ENCODE measurements at places on chromosomes 6 and 20.

- DNase-seq = no peak
Observed at GRCh38 chr6:163756079-163756478, 341.6 kb downstream of the QKI start.

GRCh38 chr6:170056278-170056711 is 234.6 kb downstream of the DLL1 start:
- DNase-seq = no peak

- DNase-seq = no peak
Observed at GRCh38 chr6:81772741-81773140, 20.3 kb upstream of the TENT5A start.

- DNase-seq = no peak
Observed at GRCh38 chr20:63163596-63164483, 52.1 kb downstream of the YTHDF1 start.

DNA sequence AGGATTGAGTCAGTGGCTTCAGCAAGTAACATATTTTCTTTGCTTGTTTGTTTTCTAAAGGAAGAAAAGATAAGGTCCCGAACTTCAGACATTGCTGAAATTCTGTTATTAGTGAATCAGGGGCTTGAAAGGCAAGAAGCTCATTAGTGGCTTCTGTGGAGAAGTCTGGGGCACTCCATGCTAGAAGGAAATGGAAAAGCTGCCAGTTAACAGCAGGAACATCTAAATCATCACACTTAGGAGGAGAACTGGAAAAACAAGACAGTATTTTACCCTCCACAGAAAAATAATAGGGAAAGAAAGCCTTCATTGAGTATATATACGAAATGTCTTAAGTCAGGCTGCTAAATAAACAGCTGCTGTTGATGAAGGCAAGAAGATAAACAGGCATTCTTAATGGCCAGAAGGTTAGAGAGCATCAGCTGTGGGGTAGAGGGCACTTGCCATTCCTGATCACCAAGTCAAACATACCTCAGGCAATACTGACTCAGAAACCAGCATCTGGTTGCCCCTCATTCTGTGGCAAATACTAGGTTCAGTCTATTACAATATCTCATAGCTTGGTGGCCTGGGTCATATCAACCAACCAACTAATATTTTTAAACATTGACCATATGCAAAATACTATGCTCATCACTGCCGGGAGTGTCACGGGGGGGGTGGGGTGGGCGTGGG is 143.2 kb upstream of the TENT5A start:
- no peak for DNase-seq

GRCh38 chr6:36326356-36326995 is 10.2 kb downstream of the BNIP5 start:
- DNase-seq = no peak

DNA sequence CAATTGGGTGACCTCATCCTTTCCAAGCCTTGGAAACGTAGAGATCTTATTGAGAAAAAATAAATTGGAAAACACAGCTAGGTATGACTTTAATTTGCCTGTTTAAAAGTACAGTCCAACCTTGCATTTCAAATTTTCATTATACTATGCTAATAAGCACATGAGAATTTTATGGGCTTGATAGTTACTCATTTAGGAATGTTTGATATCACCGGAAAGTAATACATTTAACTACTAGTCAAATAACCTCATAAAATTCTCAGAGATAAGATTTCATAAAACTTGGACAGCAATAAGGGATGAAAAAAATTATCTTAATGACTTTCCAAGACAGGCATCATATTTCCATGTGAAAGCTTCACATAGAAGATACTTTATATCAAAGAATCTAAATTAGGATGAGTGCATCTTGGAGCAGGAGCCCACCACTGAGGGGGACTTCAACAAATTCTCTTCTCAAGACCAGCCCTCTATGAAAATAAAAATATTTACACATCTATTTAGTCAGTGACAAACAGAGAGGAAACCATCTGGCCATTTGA is 236.3 kb downstream of the EPHA7 start:
- DNase-seq = no peak

DNA sequence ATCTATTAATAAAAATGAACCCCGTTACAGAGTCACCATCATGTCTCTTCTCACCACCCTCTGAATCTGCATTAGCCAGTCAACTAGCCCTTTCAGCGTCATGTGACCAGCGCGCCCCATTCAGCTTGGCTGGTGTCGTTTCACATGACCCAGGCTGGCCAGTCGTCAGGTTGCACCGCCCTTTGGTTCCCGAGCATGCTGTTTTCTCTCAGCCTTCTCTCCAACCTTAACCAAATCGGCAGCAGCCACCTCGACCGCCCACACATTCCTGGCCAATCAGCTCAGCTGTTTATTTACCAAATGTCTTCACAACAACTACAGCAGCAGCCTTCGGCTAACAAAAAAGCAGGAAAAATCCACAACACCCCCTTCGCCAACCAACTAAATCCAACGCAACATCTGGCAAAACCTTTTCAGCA is 5.6 kb downstream of the SRSF3 start:
- no peak for DNase-seq

- DNase-seq = no peak
Observed at GRCh38 chr6:33589731-33590530, 9.9 kb upstream of the BAK1 start.

DNA sequence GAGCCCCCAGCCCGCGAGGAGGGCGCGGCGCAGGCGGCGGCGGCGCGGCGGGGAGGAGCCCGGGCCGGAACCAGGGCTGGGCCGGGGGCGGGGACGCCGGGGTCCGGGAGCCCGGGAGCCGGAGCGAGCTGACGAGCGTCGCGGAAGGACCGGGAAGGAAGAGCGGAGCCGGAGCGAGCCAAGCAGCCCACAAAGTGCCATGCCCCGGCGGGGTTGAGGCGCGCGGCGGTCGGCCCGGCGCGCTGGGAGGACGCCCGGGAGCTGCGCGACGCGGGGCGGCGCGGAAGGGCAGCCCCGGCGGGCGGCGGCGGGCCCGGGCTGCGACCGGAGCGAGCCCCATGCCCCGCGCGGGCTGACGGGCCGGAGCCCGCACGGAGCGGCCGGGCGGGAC is 289 bp downstream of the FOXP4 start:
- no peak for DNase-seq

DNA sequence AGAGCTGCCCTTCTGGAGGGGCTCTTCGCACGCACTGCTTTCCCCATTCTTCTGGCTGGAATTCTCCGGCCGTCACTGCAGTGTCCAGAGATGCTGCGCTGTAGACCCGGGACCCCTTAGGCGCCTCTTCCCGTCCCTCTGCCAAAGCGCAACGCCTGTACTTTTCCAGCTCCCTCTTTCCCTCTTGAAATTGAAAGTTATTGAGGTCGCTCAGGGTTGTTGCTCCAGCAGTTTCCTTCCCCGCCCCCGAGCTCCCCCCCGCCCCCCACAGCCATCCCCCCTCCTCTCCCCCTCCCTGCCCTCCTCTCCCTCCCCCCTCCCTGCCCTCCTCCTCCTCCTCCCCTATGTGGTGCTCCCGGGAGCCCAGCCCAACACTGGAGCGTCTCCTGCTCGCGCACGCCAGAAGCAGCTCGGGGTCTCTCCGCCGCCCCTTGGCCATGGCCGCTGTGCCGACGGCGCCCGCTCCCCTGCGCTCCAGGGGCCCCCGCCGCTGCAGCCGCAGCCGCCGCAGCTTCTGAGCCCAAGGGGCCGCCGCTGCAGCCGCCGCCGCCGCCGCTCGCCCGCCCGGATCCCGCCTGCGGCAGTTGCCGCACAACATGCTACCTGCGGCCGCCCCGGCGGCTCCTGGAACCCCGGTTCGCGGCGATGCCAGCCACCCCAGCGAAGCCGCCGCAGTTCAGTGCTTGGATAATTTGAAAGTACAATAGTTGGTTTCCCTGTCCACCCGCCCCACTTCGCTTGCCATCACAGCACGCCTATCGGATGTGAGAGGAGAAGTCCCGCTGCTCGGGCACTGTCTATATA is at the start of gene RSPO3:
Gene RSPO3, plus strand, starts transcription at position 374 of the 804 bp plus-strand sequence. CDS start 522 bp downstream, outside the sequence.
- DNase-seq = no peak

DNA sequence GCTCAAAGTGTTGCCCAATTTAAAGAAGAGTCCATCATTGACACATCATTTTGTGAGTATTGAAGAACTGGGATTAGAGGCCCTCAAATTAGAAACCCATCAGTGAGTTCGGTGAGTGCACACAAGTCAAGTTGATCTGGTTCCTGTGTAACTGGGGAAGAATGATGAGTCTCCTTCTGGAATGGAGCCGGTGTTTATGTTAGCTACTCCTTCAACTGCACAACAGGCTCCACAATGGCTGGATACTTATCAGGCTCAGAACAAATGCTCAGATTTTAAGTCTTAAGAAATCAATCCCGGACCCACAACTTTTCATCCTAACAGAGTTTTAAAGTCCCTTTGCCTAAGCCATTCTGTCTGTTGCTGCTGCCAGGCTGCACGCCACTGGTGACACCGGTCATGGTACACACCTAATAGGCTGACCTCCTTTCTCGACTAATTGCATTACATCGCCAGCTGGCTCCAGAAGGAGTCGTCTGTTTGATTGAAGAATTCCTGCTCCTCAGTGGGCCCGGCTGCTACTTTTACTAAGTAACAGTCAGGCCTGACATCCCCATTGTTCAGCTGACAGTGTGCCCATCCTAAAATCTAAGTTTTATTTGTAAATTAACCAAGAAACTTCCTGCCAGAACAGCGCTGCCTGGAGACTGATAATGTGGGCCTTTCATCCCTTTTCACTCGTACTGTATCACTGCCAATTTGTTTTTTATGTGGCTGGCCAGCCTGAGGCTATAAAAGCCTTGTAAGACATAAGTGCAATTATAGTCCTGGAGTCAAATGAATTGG is 130.4 kb downstream of the INSM1 start:
- DNase-seq = no peak

- DNase-seq = no peak
Observed at GRCh38 chr20:47964149-47964548, 178.9 kb upstream of the SULF2 start.

GRCh38 chr6:150592377-150592995 is 7.2 kb upstream of the PLEKHG1 start:
- no peak for DNase-seq

GRCh38 chr6:79671600-79672266 is 40.6 kb downstream of the SH3BGRL2 start:
- no peak for DNase-seq

GRCh38 chr6:22545051-22545450 is 24.3 kb upstream of the HDGFL1 start:
- DNase-seq = no peak

DNA sequence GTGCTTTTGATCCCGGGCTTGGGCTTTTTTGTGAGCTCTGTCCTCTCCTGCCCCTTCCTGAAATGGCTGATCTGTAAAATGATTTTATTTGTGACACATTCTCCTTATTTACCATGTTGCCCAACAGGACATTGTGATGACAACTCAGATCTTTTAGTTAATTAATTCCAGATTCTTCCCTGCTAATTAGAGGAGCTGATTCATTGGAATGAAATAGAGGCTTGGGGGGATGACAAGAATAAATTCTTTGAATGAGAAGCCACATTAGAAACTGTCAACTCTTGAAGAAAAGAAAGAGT is 26.1 kb upstream of the GABRR1 start:
- no peak for DNase-seq

DNA sequence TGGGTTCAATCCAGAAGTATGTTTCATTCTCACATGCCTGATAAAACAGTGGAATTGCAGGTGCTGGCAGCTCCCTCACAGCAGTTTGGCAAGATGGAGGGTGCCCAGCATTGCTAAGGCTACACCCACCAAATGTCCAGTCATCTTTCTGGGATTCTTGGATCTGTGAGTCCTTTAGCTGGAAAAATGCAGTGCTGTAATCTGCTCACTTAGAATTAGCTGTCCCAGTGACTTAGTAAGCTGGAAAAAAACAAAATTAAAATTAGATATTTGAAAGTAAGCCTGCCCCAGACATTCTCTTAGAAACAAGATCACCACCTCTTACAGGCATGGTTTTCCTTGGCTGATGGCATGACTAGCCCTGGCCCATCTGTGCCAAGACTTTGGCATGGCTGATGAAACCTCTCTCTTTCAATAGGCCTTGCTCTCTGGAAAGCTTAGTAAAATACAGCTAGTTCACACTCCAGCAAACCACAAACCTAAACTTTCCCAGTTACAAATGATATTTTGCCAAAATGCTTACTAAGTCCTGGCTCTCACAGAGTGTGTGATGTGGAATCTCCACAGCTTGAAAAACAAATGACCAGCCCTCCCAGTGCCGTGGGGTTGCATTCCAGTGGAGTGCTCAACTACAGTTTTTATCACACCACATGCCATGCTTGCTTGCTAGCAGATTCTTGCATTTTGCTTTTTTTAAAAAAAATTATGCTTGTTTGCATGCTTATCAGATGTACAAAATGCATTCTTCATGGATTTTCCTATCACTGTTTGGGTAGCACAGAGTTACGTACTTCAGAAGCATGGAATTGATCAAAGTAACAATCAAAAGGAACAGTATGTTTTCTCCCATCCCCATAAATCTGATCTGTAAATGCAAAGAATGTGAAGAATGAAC is 261.5 kb downstream of the EYA4 start:
- DNase-seq = no peak

- peak; percentile 95 for DNase-seq
Observed at GRCh38 chr20:51456511-51457509, 85.7 kb downstream of the NFATC2 start.

DNA sequence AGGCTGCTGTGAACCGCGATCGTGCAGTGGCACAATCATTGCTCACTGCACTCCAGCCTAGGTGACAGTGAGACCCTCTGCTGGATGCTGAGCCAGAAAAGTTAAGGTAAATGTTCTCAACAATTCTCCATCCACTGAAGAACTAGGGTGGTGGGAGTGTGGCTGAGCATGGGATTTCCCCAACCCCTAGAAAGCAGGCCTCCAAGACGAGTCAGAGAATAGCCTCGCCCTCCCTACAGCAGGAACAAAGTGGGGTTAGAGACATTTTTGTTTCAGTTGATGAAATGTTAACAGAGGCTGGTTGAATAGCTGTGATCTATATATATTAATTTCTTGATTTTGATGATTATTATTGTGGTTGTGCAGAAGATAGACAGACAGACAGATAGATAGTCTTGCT is 6.1 kb upstream of the ALDH8A1 start:
- no peak for DNase-seq

DNA sequence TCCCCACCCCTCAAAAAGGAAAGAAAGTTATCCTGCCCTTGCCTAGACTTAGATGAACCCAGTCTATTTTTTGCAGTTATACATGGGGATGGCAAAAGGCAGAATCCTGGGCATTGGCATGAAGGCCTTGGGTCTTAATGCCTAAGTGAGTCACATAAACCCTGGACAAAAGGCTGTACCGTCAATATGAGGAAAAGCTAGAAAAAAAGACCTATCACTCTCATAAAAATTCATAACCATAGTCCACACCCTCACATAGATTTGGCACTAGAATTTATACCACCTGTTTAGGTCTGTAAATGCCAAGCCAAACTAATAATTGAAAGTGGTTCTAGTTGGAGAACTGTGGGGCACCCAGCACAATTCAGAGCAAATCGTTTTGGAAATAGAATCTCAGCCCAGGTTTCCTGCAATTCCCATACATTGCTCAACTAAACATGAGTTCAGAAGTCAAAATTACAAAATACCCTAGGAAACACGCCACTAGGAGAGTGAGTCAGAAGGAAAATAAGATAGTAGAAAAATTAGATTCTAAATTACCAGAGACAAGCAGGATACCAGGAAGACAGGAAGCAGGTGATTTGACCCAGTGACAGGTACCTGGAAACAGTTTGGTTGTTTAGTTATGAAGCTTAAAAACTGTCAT is 70.4 kb upstream of the FUCA2 start:
- DNase-seq = no peak

- DNase-seq = no peak
Observed at GRCh38 chr6:150652848-150653613, 53.3 kb downstream of the PLEKHG1 start.

GRCh38 chr20:57003012-57003411 is 263.4 kb downstream of the BMP7 start:
- no peak for DNase-seq
